ENCODE measurements at places on chromosomes 6 and 20.

DNA sequence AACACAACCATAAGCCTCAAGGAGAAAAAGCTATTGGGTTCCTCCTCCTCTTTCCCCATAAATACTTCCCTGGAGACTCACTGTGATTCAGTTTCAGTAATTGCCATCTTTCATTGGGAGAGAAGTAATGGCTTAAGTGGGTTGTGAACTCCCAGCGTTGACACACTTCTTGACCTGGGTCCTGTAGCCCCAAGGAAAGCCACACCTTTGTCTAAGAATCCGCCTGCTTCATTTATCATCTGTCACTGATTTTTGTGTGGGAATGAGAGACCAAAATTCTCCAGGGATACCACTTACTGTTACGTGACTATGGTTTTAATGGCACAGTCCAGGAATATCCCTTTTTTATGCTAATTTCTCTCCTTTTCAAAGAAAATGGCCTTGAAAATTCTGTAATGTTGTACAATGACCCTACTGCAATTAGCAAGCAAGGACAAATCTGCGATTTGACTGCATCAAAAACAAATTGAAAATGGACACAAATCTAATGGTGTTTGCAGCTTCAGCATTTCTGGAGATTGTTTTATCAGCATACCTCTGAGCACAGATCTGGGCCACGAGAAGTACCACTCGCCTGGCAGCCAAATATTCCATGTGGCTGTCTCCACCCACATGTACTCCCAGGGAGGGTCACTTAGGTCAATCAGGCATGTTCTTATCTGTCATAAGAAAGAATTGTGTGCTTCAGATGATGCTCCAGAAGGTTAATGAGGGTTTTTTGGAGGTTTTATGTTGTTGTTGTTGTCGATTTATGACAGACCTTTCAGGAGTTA is 29.8 kb downstream of the DCBLD1 start:
- DNase-seq: no peak

GRCh38 chr6:157020398-157020797 is 243.2 kb downstream of the ARID1B start:
- no peak for DNase-seq

GRCh38 chr20:35578469-35578868 is 36.6 kb downstream of the ERGIC3 start:
- DNase-seq: no peak

GRCh38 chr6:150646228-150646627 is 46.5 kb downstream of the PLEKHG1 start:
- DNase-seq: no peak

DNA sequence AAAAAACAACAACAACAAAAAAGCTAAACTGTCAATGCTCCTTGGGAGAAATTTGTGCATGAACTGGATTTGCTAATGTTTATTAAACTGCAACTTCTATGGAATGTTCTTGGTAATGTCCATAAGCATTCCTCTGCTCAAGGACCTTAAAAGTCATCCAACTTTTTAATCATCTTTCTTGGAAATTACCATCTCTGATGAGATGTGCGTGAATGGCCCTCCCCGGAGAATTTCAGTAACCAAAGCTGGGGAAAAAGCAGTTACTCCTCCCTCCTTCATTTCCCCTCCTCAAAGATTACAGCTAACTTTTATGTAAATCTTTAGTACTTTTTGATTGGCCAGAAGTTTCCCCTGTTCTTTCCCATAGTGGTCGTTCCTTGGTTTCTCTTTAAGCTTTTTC is 5.2 kb downstream of the TBCC start:
- no peak for DNase-seq

DNA sequence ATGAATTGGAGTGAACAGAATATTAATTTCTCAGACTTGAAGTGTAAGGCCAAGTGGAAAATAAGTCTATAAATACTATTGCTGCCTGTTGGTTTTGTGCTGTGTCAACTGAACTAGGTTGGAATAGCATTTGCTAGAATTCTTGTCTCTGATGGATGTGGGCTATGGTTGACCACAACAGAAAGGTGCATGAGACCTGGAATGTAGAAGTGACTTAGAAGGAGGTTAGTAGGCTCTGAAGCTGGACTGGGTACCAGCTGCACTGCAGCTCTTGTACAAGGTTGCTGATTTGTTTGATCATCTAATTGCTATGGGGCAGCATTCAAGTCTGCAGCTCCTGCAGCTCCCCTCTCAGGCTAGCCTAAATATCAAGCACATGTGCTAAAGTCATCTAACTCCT is 479.0 kb upstream of the NRSN1 start:
- DNase-seq: no peak

- DNase-seq: no peak
These were observed 30.8 kb upstream of the ENPP1 start for GRCh38 chr6:131776985-131777384.

- no peak for DNase-seq
These were observed 56.3 kb downstream of the ZHX3 start for GRCh38 chr20:41261260-41261659.

GRCh38 chr6:141986457-141986856 is 146.3 kb upstream of the GJE1 start:
- no peak for DNase-seq

GRCh38 chr6:90303039-90303438 is 6.4 kb upstream of the BACH2 start:
- no peak for DNase-seq

DNA sequence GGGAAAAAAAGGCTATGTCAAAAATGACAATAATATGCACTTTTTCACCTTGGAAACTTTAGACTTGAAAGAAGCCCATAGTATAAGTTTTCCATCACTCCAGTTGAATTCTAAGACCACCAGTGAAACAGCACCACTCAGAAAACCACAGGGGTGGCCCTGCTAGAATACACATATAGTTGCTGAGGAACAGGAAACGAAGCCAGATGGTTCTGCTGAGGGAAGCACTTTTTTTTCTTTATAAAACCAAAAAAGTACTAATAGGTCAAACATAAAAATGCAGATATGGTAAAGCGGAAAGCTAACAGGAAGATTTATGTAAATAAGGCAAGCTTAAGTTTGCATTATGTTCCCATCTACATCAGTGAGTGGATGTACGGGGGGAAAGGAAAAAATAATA is 303.9 kb downstream of the FOXC1 start:
- no peak for DNase-seq

DNA sequence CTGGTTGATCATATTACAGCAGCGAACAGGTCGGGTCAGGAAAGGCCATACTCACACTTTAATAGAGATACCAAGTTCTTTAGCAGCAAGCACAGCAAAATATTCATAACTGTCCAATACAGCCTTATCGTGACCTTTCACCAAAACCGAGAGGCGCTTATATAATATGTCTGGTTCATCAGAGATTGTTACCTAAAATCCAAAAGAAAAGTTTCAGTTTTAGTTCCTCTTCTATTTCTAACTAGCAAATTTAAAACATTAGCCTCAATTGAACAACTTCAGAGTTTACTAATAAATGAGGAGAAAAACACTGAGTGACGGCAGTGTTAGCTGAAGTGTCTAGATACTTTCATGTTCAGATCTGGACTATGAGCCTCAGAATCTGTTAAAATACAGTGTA is 5.9 kb downstream of the MRPS10 start:
- DNase-seq: no peak

DNA sequence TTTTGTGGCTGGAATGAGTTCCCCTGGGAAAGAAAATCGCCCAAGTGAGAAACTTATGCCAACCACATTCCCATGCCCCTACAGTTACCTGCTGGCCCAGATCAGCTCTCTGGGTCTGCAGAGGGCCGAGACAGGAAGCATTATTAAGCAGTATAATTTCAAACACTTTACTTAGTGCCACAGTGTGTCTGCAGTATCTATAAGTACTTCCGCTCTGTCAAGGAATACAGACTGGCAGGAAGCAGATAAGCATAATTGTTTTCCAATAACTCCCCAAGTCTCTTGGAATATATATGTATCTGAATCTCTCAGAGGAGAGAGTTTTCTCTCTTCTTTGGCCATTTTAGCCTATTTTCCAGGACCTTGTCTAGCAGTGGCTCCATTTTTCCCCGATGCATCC is 24.9 kb downstream of the SAYSD1 start:
- no peak for DNase-seq

- no peak for DNase-seq
These were observed 2.0 kb upstream of the SHLD1 start for GRCh38 chr20:5748246-5748645.

DNA sequence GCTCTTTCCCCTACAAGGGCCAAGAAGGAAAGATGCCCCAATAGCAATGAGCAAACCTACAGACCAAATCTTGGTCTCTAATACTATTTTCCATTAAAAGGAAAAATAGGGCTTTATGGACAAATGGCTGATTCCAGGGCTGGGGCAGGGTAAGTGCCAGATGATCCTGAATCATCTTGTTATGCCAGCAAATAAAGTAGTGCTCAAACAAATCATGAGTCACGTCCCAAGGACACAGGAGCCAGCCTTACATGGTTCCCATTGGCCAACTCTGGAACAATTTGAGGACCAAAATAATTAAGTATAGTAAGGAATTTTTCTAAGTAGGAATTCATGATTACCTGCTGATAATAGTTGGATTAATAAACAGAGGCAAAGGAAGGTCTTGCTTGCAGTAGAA is 53.2 kb upstream of the NKX2-4 start:
- no peak for DNase-seq

GRCh38 chr6:138266095-138266494 is 47.8 kb upstream of the PBOV1 start:
- no peak for DNase-seq

GRCh38 chr6:89215391-89215790 is 1.8 kb downstream of the GABRR1 start:
- no peak for DNase-seq

DNA sequence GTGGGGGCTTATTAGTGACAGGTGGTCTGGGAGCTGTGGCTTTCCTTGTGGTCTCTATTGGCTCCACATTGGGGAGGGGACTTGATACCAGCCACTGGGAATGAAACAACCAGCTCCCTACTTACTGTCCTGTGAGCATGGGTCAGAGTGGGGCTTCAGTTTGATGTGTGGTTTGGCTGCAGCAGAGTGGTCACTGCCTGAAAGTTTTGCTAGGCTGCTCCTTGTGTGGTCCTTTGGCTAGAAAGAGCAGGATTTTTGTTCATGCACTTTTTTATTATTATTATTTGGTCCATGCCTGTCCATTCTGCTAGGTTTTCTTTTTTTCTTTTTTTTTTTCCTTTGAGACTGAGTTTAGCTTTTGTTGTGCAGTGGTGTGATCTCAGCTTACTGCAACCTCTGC is 7.5 kb upstream of the TMEM14B start:
- DNase-seq: no peak

- no peak for DNase-seq
These were observed 16.9 kb downstream of the LRRC1 start for GRCh38 chr6:53811746-53812145.

- DNase-seq: no peak
These were observed 135.3 kb upstream of the FOXQ1 start for GRCh38 chr6:1176567-1176966.

GRCh38 chr20:33332905-33333456 is 50.0 kb downstream of the BPIFB1 start:
- no peak for DNase-seq

GRCh38 chr20:21289651-21290050 is 13.5 kb upstream of the XRN2 start:
- DNase-seq: no peak

DNA sequence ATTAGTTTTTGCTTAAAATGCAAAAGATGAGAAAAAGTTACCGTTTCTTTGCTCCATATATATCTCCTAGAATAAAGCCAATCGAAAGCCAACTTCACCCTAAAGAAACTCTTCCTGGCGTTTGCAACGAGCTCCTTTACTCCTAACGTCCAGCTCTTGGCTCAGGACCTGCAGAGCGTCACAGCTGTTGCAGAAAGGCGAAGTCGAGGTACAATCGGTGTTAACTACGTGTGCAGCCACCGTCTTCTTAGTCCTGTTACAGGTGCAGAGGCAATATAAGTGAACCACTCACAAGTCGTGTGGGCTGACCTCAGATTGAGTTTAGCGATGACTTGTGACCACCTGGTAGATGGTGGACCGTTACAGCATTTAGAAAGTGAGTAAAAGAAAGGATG is 113.1 kb downstream of the TRIM27 start:
- no peak for DNase-seq

- no peak for DNase-seq
These were observed 48.7 kb upstream of the RSPO3 start for GRCh38 chr6:127069659-127070279.

DNA sequence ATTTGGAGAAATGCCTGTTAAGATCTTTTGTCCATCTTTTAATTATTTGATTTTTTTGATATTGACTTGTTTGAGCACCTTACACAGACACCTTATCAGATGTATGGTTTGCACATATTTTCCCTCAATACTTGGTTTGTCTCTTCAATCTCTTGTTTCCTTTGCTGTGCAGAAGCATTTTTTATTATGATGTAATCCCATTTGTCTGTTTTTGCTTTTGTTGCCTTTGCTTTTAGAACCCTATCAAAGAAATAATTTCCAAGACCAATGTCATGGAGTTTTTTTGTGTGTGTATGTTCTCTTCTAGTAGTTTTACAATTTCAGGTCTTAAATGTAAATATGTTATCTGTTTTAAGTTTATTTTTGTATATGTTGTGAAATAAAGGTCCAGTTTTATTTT is 73.9 kb downstream of the HTR1B start:
- no peak for DNase-seq

DNA sequence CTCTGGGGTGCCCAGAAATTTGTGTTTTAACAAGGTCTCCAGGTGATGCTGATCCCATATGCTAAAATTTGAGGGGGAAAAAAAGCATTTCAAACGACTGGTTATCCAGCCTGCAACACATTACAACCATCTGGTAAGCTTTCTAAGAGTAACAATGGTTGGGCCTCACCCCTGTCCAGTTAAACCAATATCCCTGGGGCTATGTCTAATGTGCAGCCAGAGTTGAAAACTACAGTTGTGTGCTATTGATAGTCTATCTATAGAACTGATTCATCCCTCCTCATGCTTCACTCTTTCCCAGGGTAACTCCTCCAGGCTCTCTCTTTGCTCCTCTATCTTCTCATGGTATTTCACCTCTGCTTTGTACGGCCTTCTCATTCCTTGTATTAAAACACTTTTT is 458.3 kb downstream of the MMUT start:
- DNase-seq: no peak

GRCh38 chr6:112187736-112188135 is 66.6 kb downstream of the LAMA4 start:
- DNase-seq: no peak

DNA sequence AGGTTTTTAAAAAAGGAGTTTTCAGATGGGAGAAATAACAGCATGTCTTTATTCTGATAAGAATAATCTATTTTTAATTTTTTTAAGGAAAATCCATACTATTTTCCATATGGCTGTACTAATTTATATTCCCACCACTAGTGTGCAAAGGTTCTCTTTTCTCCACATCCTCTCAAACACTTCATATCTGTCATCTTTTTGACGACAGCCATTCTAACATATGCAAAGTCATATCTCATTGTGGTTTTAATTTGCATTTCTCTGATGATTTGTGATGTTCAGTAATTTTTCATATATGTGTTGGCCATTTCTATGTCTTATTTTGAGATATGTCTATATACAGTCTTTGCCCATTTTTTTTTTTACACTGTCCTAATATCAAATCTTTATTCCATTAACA is 280.6 kb upstream of the RUNX2 start:
- no peak for DNase-seq

GRCh38 chr6:166023273-166023989 is 144.2 kb downstream of the TBXT start:
- no peak for DNase-seq

GRCh38 chr20:14570811-14571210 is 233.4 kb upstream of the FLRT3 start:
- DNase-seq: no peak
